Epithelial cell of proximal tubule (primary cell): ENCODE measurements at places on chromosomes 7 and 10.

GRCh38 chr7:125279961-125280360 is 350.3 kb upstream of the POT1 start:
- DNase-seq = no peak

DNA sequence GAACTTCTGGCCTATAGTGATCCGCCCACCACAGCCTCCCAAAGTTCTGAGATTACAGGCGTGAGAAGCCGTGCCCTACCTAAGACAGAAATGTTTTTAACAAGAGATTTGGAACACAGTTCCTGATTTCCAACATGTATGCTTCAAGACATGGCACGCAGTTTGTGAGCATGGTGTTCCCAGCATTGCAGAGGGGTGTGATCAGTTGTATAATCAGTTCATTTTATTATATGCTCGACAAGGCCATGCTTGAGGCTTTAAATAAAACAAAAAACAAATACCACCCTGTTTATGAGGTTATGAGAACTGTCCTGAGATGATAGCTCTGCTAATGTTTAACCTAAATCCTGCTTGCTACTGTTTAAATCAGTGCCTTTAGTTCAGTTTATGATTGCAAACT is 60.2 kb downstream of the TASOR2 start:
- DNase-seq = no peak

- DNase-seq = no peak
Observed at GRCh38 chr10:129105266-129105665, 361.8 kb upstream of the MGMT start.

DNA sequence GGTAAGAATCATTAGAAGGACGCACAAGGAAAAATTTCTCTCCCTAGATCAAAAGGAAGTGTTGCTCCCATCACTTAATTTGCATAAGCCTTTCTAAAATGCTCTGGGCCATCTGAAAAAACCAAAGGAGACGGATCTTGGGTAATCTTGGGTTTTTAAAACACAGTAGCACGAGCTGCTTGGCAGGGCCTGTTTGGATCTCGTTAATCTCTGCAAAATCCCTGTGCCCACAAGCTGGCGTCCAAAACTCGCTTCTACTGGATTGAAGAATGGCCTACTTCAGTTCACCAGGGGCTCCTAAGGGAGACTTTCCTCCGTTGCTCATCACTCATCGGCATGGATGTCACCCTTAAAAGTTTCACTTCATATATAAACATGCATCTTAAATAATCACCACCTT is 128.6 kb downstream of the RNF216 start:
- no peak for DNase-seq

DNA sequence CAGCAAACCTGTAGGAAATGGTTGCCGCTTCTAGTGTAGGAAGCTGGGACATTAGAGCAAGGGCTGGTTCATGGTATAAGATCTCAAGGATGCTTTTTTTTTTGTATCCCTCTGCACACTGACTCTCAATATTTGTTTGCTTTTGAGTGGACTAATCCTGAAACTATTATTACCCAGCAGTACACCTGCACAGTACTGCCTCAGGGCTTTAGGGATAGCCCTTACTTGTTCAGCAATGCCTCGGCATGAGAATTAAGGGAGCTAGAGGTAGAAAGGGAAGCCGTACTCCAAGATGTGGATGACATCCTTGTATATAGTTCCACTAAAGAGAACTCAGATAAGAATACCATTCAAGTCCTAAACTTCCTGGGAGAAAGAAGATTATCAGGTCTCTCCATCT is 70.5 kb downstream of the COPG2 start:
- no peak for DNase-seq

- DNase-seq = no peak
Observed at GRCh38 chr10:30127120-30127541, 67.7 kb upstream of the JCAD start.

DNA sequence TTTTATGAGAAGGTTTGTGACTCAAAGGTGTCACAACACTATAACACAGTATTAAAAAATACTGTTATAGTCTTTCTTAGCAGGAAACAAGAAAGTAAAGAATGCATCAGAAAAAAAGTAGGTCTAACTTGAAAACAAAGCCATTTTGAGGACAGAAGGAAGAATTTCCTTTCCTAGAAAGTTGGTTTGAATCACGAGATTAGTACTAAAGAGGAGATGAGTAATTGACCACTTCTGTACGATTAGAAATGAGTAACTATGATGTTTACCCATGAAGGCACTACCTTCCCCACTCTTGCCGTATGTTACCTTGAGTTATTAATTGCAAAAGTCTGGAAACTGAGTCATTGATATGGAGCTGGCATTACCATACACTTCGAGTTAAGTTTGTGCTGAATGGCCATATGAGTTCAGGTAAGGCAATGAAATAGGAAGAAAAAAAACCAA is 65.2 kb downstream of the FAM185A start:
- DNase-seq = peak; percentile 72

GRCh38 chr7:98229441-98229840 is 18.2 kb downstream of the BHLHA15 start:
- no peak for DNase-seq

- DNase-seq = no peak
Observed at GRCh38 chr7:29243910-29244655, 49.5 kb downstream of the CHN2 start.

- DNase-seq = no peak
Observed at GRCh38 chr10:52332815-52333214, 18.7 kb downstream of the DKK1 start.

DNA sequence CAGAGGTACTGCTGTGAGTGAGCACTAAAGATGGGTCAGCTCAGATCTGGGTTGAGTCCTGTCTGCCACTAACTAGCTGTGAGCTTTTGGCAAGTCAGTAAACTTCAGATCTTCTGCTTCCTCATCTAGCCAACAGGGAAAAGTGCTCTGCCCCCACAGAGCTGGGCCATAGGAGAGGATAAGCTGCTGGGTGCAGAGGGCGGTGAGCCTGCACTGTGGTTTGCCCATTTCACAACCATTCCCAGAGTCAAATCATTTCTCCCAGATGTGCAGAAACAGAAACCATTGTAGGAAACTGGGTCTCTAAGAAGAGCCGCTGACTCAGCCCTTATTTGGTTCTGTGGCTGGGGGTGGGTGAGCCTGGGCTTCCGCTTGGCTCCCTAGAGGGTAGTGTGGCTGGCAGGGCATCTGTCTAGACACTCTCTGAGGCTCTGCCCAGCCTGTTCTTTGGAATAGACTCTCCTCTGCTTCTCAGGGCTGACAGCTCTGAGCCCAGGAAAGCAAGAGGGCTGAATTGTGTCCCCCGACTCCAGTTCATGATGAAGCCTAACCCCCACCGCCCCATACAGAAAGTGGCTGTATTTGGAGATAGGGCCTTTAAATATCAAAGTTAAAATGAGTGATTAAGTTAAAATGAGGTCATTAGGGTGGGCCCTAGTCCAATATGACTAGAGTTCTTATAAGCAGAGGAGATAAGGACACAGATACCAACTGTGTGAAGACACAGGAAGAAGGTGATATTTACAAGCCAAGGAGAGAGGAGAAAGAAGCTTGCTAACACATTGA is 29.5 kb upstream of the ARHGAP22 start:
- no peak for DNase-seq

GRCh38 chr10:46222364-46222935 is 64.3 kb upstream of the ANTXRL start:
- no peak for DNase-seq

- DNase-seq = no peak
Observed at GRCh38 chr7:152142976-152143595, 117.6 kb downstream of the GALNT11 start.

DNA sequence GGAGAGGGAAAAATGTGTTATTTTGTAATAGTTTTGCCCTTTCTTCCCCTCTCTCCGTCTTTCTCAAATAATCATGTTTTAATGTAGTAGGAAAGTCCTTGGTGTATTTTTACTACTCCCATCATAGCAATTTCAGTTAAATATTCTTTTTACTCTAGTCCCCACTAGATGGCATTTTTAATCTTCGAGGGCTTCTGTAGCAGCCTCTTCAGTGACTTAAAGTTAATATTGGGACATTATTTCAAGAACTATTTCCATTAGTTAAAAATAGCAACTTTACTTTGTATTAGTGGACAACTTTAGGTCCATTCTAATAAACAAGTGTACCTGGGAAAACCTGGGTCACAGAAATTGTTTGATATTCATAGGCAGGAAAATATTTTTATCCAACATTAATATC is 23.0 kb downstream of the EDRF1 start:
- DNase-seq = no peak

DNA sequence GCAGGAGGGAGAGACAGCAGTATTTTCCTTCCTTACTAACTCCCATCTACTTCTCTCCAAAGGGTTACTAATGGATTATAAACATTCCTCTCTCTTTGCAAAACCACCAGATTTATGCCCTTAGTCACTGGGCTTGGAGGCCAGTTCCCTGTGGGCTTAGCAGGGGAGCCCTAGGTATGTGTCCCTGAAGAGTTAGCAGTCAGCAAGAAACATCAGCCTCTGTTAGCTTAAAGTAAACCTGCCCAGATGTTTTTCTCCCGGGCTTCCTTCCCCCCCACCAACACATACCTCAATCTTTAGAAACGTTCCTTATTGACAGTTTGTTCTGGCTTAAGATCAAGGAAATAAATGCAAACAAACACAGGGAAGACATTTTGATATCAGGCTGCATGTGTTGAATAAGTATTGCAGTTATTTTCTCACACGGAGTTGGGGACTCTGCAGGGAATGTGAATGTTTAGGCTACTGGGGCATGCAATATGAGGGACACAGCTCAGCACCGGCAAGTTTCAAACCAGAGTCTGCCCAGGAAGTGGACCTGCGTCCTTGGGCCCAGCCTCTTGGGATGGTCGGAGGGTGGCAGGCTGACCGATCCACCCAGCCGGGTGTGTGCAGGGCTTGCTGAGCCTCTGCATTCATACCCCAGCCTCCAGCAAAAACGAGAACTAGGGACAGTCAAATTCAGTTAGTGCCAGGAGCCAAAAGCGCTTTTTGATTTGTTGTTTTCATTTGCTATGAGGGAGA is 252.0 kb upstream of the GRB10 start:
- DNase-seq = no peak

DNA sequence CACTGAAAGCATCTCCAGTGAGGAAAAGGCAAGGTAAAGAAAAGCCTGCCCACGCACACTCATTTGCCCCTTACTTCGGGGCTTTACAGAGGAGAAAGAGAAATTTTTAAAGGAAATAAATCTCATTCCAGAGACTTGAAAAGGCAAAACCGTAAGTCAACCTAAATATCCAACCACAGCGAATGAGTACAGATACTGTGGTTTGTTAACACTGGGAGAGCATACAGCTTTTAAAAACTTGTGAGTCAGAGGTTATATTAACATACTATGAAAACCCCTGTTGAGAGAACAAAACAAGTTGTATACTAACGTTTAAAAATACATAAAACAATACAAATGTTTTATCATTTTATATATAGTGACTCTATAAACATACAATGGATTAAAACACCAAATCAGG is 28.6 kb upstream of the ST7 start:
- no peak for DNase-seq
